ENCODE measurements at places on chromosomes 13 and 19.

- no peak for DNase-seq
Measured at GRCh38 chr13:60798503-60798902, 401.5 kb downstream of the TDRD3 start.

- DNase-seq: no peak
Measured at GRCh38 chr13:112907871-112908331, 61.1 kb upstream of the MCF2L start.

DNA sequence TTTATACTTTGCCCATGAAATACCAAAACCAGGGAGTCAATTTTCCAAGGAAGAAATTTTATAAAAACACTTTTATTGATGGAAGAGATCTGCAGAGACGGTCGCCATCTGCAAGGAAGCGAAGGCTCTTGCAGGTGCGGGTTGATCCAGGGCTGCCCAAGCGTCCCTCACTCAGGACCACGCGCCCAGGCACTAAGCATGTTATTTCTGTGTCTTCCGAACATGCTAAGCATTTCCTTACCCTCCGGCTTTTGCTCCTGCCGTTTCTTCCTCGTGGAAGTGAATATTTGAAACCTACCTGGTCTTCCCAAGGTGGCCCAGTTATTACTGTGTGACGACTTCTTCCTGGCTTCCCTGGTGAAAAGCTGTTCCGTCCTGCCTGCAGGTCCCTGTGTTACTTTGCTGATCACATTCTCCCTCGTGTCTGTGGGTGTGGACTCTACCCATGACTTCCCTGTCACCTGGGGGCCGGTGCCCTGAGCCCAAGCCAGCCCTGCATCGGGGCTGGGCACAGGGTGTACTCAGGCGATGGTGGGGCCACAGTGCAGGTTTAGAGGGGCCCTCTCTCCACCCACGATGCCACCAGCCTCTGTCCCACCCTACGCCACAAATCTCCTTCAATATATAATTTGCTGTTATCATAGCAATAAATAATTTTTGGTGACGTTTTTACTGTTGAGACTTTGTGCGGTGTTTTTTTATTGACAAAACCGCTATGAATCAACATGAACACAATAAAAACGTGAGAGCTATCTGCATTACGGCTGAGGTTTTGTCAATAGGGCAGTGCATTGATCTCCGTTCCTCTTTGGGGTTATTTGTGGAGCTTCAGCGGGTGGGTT, 119.4 kb downstream of the URI1 start:
- no peak for DNase-seq

DNA sequence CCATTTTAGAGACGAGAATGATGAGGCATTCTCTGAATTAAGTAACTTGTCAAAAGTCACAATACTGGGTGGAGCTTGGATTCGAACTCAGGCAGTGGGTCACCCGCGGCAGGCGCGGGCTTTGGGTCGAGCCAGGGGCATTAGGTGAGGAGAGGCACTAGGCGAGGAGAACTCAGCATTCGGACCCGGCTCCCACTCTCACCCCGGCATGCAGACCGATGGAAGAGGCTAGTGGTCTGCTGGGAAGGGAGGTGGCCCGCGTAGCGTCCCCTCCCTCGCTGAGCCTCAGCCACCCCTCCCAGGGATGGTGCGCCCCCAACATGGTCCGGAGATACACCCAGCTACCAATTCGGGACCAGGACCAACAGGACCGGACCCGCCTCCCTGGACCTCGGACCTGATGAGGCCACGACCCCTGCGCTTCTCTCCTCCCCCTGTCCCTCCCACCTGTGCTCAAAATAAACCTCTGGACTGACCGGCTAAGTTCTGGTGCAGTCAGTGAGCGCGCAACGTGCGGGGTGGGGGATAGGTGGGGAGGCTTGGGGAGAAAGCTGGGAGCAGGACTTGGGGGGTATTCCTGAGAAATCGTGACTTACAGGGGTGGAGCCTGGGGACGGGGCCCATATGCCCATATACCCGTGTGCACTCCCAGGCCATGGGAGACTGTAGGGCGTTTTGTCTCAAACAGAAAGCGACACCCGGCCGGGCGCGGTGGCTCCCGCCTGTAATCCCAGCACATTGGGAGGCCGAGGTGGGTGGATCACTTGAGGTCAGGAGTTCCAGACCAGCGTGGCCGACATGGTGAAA, 1.3 kb upstream of the SNAPC2 start:
- no peak for DNase-seq

DNA sequence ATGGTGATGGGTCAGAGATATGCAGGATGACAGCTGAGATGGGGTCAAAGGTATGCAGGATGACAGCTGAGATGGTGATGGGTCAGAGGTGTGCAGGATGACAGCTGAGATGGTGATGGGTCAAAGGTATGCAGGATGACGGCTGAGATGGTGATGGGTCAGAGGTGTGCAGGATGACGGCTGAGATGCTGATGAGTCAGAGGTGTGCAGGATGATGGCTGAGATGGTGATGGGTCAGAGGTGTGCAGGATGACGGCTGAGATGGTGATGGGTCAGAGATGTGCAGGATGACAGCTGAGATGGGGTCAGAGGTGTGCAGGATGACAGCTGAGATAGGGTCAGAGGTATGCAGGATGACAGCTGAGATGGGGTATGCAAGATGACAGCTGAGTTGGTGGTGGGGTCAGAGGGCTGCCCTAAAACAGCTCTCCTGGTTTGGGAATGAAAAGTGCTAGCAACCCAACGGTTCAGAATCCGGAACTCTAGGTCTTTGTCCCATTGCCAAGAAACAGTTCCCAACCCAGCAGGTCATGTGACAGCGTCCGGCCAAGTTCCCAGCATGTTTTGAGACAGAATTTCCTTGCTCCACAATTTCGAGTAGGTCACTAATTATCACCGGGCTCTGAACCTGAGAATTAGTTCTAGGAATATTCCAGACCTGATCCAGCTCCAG, 3.2 kb downstream of the SELENOW start:
- DNase-seq: no peak

DNA sequence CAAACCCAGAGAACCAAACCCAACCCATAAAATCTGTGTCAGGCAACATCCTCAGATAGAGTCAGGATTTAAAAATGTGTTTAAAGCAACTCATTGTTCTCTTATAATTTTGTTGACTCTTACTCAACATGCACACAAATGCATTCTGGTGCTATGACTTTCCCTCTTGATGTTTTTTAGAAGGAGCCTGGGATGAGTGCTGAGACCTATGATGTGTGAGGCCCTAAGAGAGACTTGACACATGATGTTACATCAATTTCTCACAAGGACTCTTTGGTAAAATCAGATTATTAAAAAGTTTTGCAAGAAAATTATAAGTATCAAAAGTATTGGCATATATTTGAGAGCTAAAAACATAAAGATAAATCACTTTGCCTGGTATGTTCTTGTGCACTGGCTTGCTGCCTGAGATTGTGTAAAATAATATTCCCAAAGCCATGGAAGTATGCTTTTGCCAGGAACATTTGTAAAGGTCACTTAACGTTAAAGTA, 173.9 kb downstream of the DCLK1 start:
- DNase-seq: no peak

DNA sequence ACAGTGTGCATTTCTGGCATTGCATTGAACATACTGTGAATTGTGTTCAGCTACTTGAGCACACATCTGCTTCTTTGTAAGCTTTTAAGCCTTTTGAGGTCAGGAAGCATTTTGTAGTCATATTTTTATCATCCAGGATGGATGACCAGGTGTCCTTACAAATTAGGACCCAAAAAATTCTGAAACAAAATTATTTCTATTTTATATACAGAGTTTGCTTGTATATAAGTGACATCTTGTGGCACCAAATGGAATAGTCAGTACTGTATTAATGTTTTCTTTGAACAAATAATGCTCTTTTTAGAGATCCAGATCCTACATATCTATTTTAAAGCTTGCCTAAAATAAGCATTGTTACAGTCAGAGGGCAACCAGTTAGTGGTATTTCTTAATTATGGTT, 9.5 kb upstream of the SUPT20H start:
- no peak for DNase-seq

- no peak for DNase-seq
Measured at GRCh38 chr19:2906631-2907195, 6.0 kb downstream of the ZNF57 start.

- DNase-seq: no peak
Measured at GRCh38 chr19:15337202-15337601, 4.9 kb upstream of the BRD4 start.
